NB4 (cell line): ENCODE measurements at places on chromosomes 12 and 14.
A peak's percentile ranks its signal among the peaks of the same experiment; 100 is the strongest.

DNA sequence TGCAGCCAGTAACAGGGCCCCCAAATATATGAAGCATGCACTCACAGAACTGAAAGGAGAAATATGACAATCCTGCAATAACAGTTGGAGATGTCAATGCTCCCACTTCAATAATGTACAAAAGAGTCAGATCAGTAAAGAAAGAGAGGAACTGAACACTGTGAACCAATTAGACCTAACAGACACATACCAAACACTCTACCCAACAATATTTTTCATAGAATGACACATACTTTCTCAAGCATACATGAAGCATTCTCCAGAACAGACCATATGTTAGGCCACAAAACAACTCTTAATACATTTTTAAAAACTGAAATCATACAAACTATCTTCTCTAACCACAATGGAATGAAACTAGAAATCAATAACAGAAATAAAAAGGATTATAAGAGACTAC is 80.2 kb downstream of the ELK3 start:
- DNase-seq = no peak

- no peak for DNase-seq
Observed at GRCh38 chr14:97420211-97420610, 623.0 kb downstream of the VRK1 start.

- DNase-seq = no peak
Observed at GRCh38 chr14:69754487-69754886, 12.5 kb upstream of the SRSF5 start.

DNA sequence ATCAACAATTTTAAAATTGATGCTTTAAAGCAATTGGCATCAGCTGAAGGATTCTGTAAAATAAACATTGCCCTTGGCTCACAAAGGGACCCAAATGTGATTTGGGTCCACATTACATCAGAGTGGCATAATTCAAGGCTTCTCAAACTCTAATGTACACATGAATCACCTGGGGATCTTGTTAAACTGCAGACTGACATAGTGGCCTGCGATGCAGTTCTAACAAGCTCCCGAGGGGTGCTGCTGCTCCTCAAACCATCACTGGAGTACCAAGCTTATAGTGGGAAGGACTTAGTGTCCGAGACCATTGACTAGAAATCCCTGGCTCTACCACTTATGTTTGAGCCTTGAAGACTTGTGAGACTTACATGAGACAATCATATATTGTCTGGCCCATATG is 31.8 kb upstream of the DNM1L start:
- DNase-seq = no peak

GRCh38 chr12:46233423-46233822 is 35.4 kb downstream of the SLC38A1 start:
- DNase-seq = no peak

DNA sequence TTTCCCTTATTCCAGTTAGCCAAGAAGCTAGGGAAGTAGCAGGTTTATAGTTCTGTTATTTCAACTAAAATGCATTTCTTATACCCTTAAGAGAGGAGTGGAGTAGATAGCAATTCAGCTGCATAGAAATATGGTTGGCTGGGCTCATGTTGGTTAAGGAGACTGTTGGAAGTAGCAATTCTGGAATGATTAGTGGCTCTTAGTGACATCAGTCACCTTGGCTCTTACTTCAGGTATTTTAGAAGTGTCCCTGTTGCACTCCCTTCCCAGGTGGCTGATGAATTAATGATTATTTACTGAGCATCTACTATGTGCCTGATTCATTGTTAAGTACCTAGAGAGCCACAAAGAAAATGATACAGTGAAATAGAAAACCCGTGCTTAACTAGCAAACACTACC is 128.1 kb downstream of the MGST1 start:
- no peak for DNase-seq

DNA sequence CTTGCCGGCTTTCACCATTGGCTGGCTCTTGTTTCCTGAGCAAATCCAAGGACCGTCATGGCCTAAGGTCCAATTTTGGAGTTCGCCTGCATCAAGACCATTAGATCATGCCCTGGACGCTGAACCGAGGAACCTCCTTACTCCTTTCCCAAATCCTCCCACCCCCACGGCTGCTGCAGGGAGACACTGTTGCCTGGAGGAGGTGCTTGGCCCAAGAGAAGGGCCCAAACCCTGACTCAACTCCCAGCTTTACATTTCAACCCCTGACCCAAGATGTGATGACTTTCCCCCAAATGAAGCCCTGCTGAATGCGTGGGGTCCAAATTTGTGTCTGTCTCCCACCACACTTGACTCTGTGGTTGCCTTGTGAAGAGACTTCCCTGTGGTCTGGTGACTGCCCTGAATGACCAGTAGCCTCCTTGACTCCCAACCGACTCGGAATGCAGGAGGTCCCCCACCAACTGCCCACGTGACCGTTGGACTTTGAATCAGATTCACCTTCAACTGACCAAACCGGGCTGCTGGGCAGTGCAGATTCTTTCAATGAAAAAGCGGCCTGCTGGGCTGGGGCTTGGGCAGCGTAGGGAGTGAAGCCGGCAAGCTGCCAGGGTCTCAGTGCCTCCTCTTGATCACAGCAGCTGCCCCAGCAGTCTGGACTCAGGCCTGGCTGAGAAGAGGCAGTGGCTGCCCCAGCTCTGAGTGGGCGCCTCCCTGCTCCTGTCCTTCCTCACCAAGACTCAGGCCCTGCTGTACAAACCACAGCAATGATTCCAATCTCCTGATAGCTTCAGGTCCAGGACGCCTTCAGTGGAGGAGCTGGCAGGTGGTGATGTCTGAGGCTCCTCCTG is 46.7 kb upstream of the OASL start:
- DNase-seq = no peak

GRCh38 chr12:38465020-38465419 is 148.4 kb downstream of the ALG10B start:
- DNase-seq = no peak

DNA sequence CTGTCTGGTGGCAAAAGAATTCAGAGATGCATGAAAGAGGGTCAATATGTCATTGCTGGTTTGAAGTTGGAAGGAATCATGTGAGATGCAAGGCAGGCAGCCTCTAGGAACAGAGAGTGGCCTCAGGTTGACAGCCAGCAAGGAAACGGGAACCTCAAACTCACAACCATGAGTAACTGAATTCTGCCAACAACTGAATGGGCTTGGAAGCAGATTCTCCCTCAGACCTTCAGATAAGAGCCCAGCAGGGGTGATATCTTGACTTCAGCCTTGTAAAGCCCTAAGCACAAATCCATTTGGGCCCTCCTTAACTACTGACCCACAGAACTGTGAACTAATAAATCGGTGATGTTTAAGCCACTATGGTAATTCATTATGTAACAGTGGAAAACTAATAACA is 35.8 kb downstream of the USP15 start:
- DNase-seq = no peak

GRCh38 chr12:97805146-97805545 is 342.5 kb downstream of the RMST start:
- DNase-seq = no peak

DNA sequence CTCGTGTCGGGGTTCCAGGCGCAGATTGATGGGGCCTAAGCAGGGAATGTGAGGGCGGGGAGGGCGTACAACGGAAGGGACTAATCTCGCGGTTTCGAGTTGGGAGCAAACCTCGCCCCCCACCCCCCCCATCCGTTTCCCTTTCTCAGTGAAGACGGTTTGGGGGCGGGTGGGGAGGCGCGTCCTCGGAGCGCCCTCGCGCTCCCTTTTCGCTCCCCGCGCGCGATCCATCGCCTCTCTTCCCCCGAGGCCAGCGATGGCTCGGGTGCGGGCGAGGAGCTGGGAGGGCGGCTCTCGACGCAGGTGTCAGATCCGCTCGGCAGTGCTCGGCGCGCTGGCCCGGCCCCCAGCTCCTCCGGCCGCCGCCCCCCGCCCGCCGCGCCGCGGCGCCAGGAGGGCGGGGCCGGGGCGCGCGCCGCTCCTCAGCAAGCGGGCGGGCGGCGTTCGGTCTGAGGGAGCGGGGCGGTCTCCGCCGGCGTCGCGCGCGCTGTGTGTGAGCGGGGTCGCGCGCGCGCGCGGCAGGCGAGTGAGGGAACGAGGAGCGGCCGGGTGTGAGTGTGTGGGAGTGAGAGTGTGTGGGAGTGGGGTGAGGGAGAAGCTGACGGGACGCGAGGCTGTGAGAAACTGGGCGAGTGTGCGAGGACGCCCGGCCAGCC is at the start of gene RIMKLB:
TSS of gene RIMKLB (plus strand) at position 516 of the 656 bp plus-strand sequence. CDS start 15,876 bp downstream, outside the sequence.
- peak; percentile 79 for DNase-seq

DNA sequence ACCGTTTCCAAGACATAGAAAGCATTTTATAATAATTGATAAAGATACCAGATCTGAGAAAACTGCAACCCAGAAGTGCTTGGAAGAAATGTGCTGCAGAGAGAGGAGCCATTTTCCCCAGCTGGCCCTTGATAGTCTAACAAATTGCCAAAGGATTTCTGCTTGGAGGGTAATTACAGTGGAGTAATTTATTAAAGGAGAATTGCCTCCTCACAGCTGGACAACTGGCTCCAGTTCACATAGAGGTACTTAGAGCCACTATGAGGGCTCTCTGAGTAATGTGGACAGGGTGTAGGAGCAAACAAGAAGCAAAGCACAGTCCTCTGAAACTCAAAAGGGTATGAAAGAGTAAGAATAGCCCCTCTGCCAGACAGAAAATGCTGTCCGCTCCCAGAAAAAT is 335.6 kb downstream of the SYT1 start:
- no peak for DNase-seq

GRCh38 chr12:49825971-49826421 is 2.2 kb downstream of the NCKAP5L start:
- DNase-seq = no peak

- no peak for DNase-seq
Observed at GRCh38 chr14:105458571-105458970, 16.1 kb upstream of the CRIP2 start.

DNA sequence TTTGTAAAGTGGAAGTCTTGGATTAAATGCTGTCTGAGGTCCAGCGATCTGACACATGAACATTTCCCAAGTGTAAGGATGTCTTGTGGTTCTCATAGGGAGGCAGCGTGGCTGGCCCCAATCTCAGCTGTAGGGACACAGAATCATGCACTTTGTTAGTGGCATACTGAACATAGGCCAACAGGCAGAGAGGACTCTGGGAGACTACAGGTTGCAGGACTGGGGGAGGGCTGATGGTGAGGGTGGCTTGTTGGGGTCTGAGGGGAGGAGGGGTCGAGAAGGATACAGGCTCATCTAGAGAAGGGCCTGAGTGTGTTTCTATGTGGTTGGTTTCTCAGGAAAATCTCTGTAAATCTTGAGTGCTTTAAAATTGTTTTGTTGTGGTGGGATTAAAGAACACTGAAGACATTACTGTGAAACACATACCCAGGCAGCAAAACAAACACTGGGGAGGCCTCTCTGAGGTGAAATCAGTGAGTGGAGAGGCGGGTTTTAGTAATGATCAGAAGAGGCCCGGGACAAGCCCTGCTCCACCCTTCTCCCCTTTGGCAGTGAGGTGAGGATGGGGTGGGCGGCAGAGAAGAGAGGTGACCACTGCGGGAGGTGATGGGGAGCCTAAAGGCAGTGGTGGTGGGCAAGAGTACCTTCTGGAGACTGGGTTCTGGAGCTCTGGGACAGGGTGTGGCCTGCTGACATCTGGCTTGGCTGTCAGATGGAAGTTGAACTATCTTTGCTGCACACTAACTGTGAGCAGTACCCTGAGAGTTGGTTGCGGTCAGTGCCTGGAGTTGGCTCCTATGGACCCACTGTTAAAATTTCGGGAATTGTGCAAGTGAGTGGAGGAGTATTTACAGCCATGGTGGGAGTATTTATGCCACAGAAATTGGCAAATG is 3.3 kb downstream of the NYNRIN start:
- no peak for DNase-seq

DNA sequence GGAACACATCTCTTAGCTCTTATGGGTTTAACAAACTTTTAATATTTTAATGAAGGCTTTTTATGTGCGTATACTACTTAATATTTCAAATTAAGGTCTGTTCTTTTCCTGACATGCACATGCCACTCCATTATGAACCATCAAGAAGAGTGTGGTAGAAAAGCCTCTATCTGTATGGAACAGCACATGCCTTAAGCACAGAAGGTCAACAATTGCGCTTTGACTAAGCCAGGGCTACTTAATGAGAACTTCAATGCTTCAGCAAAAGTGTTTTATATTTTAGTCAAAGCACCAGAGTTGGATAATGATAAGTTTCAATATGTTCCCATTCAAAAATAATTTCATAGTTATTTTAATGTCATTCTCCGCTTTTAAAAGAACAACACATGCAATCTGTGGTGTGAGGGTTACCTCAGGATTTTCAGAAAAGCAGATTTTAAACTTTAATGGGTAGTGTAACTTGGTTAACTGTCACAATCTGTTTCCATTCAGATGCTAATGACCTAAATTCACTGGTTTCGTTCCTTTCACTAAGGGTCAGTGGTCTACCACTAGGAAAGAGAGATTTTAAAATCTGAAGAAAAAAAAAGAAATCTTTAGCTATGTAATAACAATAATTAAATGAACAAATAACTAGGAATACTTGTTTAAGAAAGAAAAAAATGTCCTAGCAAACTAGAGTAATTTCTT is 193.4 kb upstream of the NOVA1 start:
- no peak for DNase-seq

GRCh38 chr12:121184984-121185889 is 24.7 kb upstream of the P2RX4 start:
- peak; percentile 48 for DNase-seq

- no peak for DNase-seq
Observed at GRCh38 chr12:22268973-22269372, 65.5 kb downstream of the ST8SIA1 start.

- DNase-seq = no peak
Observed at GRCh38 chr14:24207625-24208024, 2.1 kb downstream of the TSSK4 start.

DNA sequence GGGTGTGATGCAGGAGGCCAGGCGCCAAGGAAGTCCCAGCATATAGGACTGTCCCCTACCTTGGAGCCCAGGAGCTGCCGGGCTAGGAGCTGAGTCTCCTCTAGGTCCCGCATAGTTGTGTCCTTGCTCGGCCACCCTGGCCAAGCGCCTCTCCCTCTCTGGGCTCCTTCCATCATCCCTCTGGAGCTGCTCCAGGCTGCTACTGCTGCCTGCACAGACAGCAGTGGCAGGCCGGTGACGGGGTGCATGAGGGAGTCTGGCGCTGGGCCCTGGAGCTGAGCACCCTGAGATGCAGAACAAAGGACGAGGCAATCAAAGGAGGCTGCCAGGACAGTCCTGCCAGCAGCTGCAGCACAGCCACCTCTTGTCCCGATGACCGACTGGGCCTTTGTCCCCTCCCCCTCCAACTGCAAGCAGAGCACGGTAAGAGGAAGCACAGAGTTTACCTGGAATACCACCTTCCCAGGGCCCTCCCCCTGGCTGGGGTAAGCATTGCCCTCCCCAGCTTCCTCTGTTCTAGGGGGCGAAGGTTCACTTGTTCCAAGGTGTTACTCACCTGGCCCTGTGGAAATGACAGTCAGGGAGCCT is 10.4 kb downstream of the DTX1 start:
- DNase-seq = no peak
